Stimulated activated CD8-positive, alpha-beta memory T cell treated with anti-CD3 and anti-CD28 coated beads, Interleukin-4, amount 100 ng/mL, for 1 hour (primary cell): ENCODE measurements at places on chromosomes 3 and 15.

DNA sequence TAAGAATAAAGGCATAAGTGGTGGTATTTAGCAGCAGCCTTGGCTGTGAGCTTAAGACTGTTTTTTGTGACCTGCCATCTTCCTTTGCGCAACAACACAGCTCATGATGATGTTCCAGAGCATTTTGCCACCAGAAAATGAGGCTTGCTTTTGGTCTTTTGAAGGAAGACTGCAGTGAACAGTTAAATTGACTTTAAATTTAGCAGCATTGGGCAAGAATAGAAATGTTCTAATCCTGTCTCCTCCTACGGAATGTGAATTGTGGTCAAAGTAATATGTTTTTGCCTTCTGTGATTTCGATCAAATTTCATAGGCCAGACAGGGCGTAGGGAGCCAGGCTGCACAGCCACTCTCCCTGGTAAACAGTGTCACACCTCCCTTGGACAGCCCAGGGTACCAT, 460.7 kb upstream of the RASGRP1 start:
- no peak for DNase-seq

- no peak for DNase-seq
Measured at GRCh38 chr15:101151288-101151687, 100.6 kb downstream of the CHSY1 start.

GRCh38 chr3:10928961-10929471, 63.5 kb upstream of the SLC6A1 start:
- DNase-seq, result no peak

DNA sequence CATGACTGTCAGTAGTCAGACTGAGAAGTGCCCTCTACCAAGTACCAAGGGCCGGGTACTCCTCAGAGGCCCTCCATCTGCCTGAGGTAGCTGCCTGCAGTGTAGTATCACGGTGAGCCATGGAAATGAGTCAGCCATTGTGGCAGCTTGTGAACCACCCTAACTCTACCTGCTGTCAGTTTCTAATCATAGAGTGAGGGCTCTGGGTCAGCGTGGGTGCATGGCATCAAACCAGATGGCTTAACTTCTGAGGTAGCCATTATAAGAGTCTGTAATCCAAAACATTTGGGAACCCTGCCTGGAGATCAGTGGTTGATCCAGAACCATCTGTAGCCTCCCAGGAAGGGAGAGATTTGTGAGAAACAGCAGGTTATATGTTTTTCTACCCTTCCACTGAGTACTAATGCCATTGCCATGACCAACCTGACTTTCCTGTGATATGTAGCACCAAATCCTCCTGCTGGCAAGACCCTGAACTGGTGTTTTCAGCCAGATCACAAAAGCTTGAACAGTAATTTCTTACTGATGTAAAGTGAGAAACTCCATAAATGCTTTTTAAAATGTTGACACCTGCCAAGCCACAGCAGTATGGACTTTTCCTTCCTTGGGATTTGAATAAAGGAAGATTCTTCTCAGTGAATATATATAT, 38.9 kb downstream of the ABHD2 start:
- no peak for DNase-seq

- DNase-seq, result no peak
Measured at GRCh38 chr3:14900881-14901873, 46.2 kb upstream of the NR2C2 start.

GRCh38 chr3:190825386-190826016, 37.0 kb downstream of the GMNC start:
- no peak for DNase-seq

DNA sequence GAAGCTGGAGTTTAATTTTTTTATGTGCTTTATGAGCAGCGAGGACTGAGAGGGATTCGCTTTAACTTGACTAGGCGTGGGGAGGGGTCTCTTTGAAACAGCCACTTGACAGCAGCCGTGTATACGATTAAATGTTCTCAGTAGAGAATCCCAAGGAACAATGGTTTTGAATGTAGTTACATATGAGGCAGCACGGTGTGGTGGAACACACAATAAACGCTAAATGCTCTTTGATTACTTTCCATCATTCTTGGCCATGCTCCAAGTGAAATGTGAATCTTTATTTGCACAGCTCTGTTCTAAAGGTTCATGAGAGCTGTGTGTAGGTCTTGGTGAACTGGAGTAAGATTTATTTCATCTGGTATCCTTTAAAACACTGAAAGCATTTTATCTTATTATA, 251.4 kb upstream of the TGFBR2 start:
- no peak for DNase-seq

GRCh38 chr3:14474363-14475081, 65.6 kb downstream of the GRIP2 start:
- DNase-seq, result no peak

DNA sequence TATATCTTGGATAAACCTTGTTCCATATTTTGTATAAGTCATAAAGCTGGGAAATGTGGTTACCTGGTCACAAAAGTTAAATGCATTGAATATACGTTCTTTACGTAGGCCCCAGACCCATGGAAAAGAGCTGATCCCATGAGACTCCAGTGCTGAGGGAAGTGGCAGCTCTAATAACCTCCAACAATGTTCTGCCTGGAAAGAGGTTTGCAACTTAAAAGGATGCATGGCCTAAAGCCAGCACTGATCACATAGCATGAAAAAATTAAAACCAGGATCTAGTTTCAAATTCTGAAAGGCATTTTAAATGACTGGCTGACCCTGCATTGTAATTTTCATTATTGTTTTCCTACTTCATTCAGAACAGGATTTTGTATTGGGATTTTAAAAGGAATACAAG, 27.9 kb upstream of the STRIT1 start:
- DNase-seq, result no peak

DNA sequence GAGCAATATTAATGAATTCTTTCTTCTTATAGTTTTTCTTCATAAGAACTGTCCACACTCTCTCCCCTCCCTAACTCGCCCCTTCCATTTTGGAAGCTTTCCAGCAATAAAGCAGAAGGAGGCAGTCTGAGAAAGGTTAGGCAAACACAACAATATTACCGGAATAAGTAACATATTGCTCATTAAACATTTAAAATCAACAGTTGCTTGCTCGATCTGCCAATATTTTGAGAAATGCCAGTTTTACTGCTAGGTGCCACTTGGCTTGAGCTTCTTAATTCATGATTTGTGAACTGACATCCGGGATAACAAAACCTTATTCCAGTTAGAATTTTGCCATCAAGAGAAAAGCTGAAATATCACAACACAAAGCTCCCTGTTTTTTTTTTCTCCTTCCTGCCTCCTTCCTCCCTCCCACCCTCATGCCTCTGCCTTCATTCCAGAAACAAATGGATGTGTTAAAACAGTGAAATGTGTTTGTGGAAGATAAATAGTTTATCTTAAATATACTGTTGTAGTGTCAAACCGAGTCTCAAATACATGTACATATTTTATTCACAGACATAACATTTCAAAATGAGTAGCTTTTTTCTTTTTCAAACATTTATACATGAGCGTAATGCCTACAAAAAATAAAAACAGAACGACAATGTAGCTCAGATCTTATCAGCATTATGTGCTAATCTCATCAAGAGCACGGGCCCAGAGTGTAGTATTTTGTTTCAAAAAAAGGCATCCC, 253.7 kb downstream of the GAP43 start:
- DNase-seq, result no peak

DNA sequence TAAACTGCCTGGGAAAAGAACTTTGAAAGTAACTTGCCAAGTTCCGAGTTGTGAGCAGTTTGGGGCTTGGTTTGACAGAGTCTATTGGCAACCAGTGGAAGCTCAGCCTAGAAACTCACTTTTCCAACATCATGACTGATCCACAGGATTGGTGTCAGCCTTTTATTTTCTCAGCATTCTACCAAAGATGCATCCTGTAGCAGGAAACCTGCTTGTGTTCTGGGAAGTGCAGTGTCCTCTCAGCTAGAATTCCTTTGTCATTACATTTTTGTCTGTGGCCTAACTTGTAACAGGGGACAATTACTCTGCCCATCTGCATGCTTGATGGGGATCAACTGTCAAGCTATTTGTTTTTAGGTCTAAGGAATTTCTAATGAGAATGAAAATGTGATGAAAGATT, 116.7 kb upstream of the LMOD3 start:
- DNase-seq, result no peak

DNA sequence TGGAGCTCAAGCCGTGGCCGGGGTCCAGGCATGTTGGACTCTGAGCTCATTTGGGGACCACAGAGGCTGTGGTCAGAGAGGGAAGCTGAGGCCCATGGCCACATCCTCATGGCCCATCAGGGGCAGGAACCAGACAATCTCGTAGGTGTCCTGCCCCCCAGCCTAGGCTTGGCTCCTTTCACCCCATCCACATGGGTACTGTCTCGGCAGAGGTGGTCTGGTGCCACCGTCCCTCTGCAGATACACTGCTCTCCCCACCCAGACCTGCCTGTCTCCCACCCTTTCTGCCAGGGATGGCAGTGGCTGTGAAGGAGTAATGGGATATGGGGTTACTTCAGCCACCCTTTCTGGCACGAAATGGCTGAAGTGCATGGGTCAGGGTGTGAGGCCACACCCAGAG, 7.9 kb downstream of the PRSS50 start:
- DNase-seq, result no peak

DNA sequence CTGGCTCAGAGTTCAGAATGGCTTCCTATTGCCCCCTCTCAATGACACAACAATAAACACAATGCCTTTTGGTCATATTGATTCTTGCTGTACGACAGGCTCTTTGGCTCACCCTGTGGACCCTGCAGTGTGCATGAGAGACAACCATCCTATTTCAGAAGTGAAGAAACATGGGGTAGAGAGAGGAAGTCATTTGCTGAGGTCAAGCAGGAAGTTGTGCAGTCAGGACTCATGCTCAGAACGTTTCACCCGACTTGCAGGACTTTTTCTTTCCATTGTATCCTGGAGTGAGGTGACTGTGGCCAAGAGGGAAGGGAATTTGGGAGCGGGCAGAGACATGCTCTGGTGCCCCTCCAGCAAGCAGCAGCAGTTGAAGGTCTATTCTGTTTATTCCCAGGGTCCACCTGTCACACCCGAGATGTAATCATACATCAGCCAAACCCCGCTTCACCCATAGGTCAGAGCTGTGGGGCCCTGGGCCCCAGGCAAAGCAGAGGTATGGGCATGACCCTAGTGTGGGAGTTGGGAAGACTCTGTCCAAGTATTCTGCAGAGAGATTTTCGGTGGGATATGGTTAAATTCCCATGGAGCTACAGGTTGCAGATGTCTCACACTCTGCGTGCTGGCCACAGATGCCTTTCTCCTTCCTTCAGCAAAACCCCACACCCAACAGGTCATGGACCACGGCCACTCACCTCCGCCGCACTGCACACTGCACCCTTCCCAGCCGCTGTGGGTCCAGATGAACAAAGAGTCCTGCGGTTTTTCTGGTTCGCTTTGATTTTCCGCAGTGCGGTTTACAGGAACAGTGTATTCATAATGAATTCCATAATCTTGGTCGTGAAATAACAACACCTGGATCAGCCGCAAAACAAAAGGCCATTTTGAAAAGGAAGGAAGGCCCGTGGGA, 290.6 kb downstream of the ADAMTS17 start:
- no peak for DNase-seq

DNA sequence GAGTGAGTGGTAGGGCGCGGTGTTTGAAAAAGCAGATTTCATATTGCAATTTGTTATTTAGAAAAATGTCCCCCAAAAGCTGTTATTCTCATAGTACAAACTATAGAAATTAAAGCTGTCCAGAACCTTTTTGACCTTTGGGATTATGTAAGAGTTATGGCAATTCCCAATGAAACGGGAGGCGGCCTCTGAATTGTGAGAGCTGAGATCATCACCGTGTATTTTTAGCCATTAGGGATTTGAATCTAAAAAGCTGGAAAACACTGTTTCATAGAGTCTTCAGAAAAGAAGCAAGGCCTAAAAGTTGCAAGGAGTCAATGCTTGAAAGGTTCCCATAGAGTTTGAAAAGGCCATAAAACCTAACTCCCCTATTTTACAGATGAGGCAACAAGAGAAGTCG, 38.6 kb upstream of the SLC25A26 start:
- DNase-seq, result no peak

DNA sequence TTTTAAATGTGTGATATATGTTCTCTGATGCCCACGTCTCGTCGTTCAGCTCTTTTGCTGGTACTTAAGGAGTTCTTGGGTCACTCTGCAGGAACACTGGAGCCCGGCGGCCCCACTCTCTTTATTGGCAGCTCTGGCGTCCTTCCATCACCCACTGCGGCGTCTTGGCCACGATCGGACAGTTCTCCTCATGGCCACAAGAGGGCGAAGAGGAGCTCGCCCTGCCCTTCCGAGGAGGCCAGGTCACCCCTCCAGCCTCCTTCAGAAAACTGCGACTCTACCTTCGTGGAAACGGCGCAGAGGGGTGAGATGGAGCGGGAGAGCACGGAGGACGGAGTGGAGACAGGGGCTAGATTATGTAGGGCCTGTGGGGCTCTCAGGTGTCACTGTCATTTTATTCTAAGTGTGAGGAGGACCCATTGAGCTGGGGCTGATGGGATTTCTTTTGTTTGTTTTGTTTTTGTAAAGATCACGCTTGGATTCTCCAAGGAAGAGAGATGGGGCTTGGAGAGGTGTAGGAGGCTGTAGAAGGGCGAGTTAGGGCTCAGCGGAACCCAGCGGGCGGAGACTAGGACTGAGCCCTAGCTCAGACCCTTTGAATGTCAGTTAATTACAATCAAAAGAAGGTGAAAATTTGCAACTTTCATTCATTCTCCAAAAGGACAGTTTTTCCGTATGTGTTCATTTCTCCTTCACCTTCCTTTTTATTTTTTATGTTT, 28.0 kb upstream of the GABRA5 start:
- no peak for DNase-seq

DNA sequence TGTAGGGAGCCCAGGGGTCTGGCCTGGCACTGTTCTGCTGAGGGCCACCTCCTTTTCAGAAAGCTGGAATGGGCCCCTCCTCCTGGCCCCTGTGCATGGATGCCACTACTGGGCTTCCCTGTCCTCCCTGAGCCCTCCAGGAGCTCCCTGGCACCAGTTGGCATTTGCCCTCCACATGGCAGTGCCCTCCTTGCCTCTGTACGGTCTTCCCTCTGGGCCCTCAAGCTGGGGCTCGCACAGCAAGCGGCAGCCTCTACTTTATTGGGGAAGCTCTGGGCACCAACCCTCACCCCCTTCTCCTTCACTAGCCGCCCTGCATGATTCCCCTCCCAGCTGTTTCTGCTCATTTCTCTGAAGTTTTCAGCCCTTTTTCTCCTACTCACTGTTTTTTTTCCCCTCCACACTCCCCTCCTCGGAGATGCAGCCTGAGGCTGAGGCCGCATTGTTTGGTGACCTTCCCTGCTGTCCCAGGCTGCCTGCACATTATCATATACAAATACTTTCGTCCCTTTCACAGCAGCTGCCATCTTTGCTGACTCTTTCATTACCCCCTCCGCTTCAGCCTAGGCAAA, 127.3 kb downstream of the EEFSEC start:
- no peak for DNase-seq

- no peak for DNase-seq
Measured at GRCh38 chr3:4736284-4736861, 242.9 kb upstream of the BHLHE40 start.

GRCh38 chr3:70010346-70010745, 10.8 kb downstream of the SAMMSON start:
- no peak for DNase-seq

DNA sequence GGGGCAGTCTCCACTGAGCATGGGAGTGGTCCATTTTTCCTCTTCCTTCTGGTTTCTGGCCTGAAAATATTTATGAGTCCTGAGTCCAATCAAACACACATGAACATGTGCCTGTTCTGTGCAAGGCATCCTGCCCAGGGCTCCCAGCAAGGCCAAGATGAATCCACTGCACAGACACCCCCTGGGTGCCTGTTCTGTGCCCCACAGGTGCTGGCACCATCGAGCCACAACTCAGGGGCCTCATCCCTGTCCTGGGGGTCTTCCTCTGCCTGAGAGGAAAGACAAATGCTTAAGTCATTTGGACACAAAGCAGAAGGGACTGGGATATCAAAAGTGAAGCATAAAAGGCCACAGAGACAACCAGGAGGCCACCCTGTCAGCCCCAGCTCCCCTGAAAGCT, 87.4 kb upstream of the IQSEC1 start:
- DNase-seq, result no peak

GRCh38 chr3:52076896-52077780, 20.8 kb upstream of the DUSP7 start:
- no peak for DNase-seq
